ENCODE measurements at places on chromosomes 11 and 22. TPM values are rescaled to one million over a fixed set of nuclear protein-coding genes. Genes with fewer than 3 reads are reported as not detected.

Gene STX3
- total RNA-seq: 73.7 TPM

Gene SEC14L6
- not detected for total RNA-seq

Gene P2RY6
- 0.44 TPM for total RNA-seq

Gene CHORDC1
- total RNA-seq: 46.7 TPM

Gene TPH1
- total RNA-seq: 0.40 TPM

Gene TPBGL
- total RNA-seq: 0.14 TPM

Gene TTC9C
- 49.5 TPM for total RNA-seq

Gene LRRC32
- 0.75 TPM for total RNA-seq

DNA sequence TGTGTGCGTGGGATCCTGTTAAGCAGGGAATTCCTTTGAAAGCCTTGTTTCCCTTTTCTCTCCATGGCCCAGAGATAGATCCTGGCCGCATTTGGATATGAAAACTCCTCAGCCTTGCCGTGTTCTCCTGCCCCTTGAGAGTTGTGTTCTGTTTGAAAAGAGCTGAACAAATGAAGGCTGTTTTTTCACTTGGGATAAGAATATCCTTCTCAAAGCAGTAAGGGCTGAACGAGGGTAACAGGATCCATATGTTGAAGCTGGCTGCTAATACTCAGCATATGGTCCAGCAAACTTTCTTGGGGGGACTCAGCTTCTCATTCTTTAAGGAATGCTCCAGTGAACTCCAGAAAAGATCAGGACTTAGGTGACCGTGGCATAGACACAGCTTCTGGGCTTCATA, 114.5 kb upstream of the TTC12 start:
- no peak for DNase-seq

- DNase-seq: no peak
Measured at GRCh38 chr22:27093422-27093821, 436.0 kb downstream of the MIAT start.

DNA sequence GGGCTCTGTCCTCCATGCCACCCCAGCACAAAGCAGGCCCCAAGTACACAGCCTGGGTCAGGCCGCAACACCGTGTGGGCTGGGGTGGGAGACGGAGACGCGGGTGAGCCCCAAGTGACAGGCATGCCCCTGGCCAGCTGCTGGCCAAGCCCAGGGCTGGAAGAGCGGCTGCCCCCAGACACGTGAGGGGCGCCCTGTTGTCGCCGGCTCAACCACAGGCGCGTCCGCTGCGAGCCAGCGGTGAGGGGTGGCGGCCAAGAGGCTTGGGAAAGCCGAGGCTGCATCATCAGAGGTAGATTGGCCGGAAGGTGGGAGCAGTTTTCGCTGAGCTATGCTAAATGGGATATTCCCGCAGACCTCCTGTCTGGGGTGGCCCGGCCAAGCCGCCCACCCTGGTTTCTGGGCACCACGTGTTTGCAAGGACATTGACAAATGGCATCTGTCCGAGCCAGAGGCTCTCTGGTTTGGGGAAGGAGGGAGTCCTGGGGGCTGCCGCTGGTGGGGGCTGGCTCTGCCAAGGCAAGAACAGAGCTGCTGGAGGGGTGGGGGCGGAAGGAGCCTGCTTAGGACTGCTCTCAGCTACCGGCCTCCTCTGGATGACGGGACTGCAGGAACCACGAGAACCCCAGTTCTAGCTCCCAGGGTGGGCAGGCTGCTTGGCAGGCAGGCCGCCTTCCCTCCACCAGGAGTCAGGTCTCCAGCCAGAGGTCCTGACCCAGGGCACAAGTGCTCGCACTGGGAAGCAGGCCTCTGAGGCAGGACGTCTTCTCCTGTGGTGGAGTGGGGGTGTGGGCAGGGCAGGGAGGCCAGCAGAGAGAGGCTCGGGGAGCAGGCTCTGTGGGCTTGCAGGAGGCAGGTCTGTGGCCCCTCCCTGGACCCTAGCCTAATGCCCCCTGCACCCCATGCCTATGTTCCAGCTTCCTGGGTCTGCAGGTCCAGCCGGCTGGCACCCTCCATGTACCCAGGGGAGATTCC, 552 bp downstream of the PRR33 start:
- peak; percentile 47 for DNase-seq

- no peak for DNase-seq
Measured at GRCh38 chr11:108727665-108728064, 62.8 kb downstream of the DDX10 start.

- no peak for DNase-seq
Measured at GRCh38 chr11:104803776-104804175, 94.5 kb downstream of the CASP12 start.

- no peak for DNase-seq
Measured at GRCh38 chr22:39839204-39839603, 54.4 kb downstream of the ENTHD1 start.
